ENCODE measurements at places on chromosomes 1 and 21.

DNA sequence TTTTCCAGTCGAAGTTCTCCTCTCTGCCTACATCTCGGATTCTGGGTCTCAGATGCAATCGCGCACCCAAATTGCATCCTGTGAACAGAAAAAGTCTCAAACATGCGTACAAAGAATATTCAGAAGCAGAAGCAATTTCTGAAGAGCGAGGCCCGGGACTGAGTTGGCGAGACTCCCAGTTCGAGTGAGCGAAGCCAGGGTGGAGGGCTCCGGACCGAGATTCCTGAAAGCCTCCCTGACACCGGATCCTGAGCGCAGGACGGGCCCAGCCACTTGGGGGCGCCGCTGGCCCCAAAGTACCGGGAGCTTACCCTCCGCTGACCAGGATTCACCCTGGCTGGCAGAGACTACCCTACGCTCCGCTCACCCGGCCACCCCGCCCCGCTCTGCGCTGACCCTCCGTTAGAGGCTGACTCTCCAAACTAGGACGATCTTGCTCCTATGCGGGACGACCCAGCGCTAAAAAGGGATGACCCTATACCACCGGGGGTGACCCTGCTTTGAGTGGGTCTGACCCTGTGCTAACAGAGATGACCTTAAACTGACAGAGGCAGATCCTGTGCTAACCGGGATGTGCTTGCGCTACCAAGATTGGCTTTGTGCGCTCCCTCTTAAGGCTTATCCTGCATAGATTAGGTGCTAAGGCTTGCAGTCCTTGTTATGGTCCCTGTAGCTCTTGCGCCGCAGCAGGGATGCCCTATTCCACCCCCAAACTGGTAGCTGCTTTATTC lies 12.1 kb downstream of the FOXD2 start:
- DNase-seq, result no peak

DNA sequence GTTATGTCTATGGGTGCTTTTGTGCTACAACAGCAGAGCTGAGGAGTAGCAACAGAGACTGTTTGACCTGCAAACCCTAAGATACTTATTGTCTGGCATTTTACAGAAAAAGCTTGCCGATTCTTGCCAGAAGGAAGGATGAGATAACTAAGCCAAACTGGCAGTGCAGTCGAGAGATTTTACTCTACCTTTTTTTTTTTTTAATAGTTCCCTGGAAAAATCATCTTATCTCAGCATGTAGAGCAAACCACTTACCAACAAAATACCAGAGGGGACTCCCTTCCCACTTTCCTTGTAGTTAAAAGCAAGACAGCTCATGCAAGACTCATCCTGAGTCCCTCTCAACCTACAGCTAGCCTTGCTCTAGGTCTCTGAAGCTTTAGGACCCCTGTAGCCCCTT lies 132.9 kb downstream of the SYT2 start:
- DNase-seq, result no peak

GRCh38 chr1:89800022-89800655 lies 20.7 kb upstream of the LRRC8D start:
- DNase-seq, result no peak

- DNase-seq, result no peak
Measured at GRCh38 chr1:115677565-115677964, 35.8 kb downstream of the VANGL1 start.

- DNase-seq, result no peak
Measured at GRCh38 chr1:10530756-10531495, 56.2 kb downstream of the PEX14 start.

- peak; percentile 39 for DNase-seq
Measured at GRCh38 chr1:26300578-26301275, 5.7 kb downstream of the UBXN11 start.

DNA sequence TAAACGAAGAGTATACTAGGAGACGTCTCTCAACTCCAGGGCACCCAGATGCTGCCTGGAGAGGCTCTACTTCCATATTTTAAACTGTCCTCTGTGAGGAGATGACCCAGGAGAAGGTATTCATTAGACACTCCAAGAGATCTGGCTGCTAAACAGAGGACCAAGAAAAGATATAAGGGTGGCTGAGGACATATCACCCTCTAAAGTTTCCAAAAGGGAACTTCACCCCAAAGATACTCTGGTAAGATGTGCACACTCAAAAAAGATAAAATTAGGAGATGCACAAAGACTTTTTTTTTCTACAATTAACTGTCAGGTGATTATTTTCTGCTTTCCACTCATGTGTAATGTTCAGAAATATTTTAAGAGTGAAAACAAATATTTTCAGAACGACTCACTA lies 1.4 kb downstream of the ZNF670 start:
- DNase-seq, result no peak

DNA sequence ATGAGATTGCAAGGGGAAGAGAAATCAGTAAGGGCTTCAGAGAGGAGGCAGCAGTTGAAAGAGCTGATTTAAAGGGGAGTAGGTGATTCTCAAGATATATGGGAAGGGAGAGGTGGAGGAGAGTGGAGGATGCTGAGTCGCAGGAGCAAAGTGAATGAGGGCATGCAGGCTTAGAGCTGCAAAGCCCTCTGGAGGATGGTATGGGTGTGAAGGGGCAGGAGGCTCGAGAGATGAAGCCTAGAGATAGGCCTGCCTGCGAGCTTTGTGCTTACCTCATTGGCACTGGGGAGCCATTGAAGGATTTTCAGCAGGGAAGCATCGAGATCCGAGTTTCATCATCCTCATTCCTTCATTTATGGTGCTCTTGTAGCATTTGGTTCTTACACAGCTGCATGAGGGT lies 15.8 kb upstream of the SH2D2A start:
- no peak for DNase-seq

DNA sequence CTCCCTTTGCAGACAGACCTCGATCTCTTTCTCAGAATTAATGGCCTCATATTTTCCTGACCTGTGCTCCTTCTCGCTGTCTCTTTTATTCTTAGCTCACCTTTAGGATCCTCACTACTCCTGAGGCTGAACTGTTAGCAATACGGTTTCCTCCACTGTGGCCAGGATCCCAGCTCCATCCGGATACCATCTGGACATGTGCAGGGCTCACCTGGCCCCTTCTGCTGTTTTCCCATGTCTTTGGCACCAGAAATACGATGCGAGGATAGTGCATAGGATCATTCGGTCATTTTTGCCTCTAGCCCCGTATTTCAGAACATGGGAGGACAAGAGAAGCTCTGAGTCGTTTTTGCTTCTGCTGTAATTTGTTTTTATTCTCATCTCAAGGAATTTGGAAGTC lies 108.5 kb upstream of the KIF26B start:
- no peak for DNase-seq

- no peak for DNase-seq
Measured at GRCh38 chr1:98919652-98920051, 85.0 kb downstream of the PLPPR5 start.

GRCh38 chr1:51910221-51911000 lies 31.9 kb upstream of the NRDC start:
- peak; percentile 14 for DNase-seq

DNA sequence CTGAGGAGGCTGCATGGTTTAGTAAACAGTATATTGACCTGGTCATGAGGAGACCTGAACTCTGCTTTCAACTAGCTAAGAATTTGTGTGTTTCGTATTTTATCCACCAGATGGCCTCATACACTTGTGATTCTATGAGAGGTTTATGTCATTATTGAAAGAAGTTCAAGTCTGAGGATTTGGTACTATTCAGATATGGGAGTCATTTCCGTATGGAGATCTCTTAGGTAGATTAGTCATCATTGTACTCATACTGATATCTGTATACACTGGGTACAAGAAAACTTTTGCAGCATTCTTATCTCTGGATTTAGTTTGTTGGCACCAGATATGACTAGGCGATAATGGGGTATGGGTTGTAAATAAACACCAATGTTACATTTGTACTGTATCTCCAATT lies 26.6 kb downstream of the ATF6 start:
- DNase-seq, result peak; percentile 94
